ENCODE measurements at places on chromosomes 7 and 10.

GRCh38 chr10:69873135-69873639 is 71.5 kb downstream of the COL13A1 start:
- no peak for DNase-seq

GRCh38 chr7:129308047-129308446 is 83.2 kb downstream of the AHCYL2 start:
- no peak for DNase-seq

- peak; percentile 37 for DNase-seq
Measured at GRCh38 chr7:104207348-104207730, 474 bp downstream of the ORC5 start.

GRCh38 chr10:132665946-132666704 is 119.8 kb downstream of the NKX6-2 start:
- peak; percentile 70 for DNase-seq

DNA sequence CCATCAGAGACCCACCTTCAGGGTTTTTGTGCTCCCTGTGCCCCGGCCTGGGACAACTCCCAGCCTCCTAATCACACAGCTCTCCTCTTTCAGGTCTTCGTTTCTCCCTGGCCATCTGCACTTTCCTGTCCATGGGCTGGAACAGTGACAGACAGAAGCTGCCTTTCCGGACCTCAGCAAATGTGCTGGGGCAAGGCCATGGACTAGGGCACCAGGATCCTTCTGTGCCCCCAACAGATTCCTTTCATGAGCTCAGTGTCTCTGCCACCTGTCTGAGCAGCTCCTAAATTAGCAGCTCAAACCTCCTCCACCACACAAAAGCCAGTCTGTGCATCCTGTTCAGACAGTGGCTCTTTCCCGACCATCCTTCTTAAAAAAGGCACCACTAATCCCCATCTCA is 41.9 kb upstream of the FRMD4A start:
- no peak for DNase-seq

DNA sequence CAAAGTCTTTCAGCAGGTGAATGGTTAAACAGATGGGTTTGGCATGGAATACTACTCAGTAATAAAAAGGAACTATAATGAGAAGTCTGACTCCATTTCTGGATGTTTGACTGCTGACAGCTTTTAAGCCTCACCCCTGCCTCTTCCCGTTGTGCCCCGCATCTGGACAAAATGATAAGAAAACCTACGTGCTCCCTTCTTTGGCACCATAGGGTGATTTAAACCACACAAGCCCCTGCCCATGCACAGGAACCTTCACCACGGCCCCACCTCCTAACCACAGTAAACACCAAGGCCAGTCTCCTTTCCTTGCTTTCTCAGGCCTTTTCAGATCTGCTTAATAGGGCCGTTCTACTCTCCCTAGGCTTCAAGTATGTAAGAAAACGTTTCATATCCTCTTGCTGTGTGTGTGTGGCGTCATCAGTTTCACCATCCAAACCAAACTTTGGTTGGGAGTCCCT is 47.1 kb upstream of the UBN2 start:
- no peak for DNase-seq

- DNase-seq = no peak
Measured at GRCh38 chr7:7977774-7978173, 9.2 kb downstream of the GLCCI1 start.

- no peak for DNase-seq
Measured at GRCh38 chr7:134329614-134330346, 13.1 kb upstream of the SLC35B4 start.

DNA sequence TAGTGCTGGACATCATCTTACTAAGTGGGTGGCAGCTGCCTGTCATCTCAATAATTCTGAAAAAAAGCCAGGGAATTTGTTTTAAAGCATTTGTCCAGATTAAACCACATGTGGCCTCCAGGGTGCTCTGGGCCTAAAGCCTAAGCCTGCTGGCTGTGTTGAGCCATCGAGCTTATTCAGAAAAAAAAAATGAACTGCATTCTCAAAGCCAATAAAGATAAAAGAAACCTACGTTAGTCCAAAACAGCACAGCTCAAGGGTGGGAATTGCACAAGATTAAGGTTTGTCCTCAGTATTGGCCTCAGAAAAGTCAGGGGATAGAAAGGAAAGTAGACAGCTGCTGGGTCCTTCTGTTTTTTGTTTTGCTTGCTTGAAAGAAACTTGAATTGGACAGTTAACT is 22.6 kb upstream of the PRTFDC1 start:
- DNase-seq = no peak

- no peak for DNase-seq
Measured at GRCh38 chr7:156560075-156560474, 80.5 kb upstream of the RNF32 start.
